ENCODE measurements at places on chromosomes 6 and 20. TPM values are rescaled to one million over a fixed set of nuclear protein-coding genes. Genes with fewer than 3 reads are reported as not detected.
A peak's percentile ranks its signal among the peaks of the same experiment; 100 is the strongest.

DNA sequence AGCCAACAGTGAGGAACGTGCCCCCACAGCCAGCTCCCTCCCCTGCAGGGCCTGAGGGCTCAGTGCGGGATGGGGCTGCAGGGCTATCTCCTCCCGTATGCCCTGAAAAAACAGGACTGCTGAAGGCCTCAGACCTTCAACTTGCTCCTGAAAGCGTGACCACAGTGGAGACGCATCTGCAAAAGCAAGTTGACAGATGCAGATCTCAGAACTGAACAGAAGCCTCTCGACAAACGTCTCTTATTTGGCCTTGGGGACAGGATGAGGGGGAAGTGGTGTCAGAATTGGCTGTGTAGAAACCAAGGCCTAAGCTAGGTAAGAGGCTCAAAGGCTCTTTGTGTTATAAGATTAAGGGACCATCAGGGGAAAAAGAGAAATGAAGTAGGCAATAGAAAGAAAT is 120.7 kb upstream of the SLC22A23 start:
- DNase-seq: no peak
- H3K4me1 ChIP-seq: no peaks in the 10 kb centered on the region
- no peak overlapping the region for H3K27ac ChIP-seq
- no peaks in the 10 kb centered on the region for H3K36me3 ChIP-seq
- no peak overlapping the region for H3K4me3 ChIP-seq

DNA sequence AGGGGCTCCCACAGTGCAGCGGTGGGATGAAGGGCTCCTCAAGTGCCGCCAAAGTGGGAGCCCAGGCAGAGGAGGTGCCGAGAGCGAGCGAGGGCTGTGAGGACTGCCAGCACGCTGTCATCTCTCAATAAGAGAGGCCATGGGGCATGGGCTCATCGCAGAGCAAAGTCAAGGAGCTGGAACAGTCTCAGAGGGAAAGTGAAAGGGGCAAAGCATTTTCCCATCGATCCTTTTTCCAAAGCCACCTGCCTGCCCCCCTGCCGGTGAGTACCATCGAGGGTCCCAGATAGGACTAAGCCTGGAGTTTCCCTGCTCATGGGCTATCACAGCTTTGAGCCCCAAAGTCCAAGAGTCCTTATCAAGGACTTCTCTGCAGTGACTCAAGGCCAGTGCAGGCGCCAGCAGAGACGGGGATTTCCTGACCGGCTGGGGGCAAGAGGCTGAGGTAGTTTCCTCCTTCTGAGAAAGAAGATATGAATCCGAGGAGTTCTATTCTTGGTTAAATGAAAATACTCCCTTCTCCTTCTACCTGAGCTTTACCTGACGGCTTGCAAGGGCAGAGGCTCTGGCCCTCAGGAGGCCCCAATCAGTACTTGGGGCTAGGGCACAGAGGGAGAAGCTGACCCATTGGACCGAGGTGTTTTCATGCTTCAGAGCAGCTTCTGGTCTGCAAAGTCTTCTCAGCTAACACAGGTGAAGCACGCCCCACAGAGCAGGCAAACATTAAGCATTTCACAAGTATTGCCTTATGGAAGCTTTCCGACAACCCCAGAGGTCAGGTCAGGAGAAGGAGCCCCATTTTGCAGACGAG is 22.6 kb downstream of the ETV7 start:
- DNase-seq: peak; percentile 28
- no peaks in the 10 kb centered on the region for H3K27me3 ChIP-seq
- no peak overlapping the region for H3K27ac ChIP-seq
- no peak overlapping the region for H3K4me3 ChIP-seq
- no peaks in the 10 kb centered on the region for H3K36me3 ChIP-seq

DNA sequence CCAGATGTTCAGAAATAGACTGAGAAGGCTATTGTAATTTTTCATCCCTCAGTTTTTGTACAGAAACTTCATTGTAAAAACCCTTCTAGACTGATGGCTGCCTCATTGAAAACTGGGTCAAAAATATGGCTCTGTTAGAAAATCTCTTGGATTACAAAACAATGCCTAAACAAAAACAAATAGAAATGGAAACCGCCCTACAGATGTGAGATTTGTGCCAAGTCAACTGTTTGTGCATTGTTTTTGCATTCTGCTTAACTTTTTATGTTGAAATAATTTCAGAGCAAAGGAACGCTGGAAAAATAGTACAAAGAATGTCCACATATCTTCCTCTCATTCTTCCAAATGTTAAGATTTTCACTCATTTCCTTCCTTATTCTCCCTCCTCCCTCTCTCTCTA is 425.1 kb downstream of the FOXA2 start:
- DNase-seq: no peak
- H3K4me1 ChIP-seq: no peaks in the 10 kb centered on the region
- H3K27ac ChIP-seq: no peak overlapping the region
- H3K36me3 ChIP-seq: no peaks in the 10 kb centered on the region

- no peak overlapping the region for H3K27ac ChIP-seq
- H3K36me3 ChIP-seq: no peaks in the 10 kb centered on the region
- no peak overlapping the region for H3K4me3 ChIP-seq
- H3K27me3 ChIP-seq: no peaks in the 10 kb centered on the region
Measured at GRCh38 chr6:63649847-63650265, 14.3 kb downstream of the PHF3 start.

DNA sequence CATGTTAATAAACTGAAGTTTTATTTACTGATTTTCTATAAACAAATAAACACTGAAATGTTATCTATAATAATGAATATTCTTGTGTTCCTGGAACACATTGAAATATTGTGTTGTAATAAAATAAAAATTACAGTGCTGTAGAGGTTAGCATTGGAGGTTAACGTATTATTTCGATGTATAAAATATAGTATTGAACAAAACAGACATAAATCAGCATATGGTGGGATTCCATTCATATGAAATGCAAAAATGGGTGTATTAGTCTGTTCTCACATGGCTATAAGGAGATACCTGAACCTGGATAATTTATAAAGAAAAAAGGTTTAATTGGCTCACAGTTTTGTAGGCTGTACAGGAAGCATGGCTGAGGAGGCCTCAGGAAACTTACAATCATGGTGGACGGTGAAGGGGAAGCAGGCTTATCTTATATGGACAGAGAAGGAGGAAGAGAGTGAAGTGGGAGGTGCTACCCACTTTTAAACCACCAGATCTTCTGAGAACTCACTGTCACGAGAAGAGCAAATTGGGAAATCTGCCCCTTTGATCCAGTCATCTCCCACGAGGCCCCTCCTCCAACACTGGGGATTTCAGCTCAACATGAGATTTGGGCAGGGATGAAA is 24.6 kb upstream of the BMP6 start:
- no peak overlapping the region for H3K27ac ChIP-seq
- no peak for DNase-seq
- H3K4me3 ChIP-seq: no peak overlapping the region
- no peaks in the 10 kb centered on the region for H3K27me3 ChIP-seq
- no peaks in the 10 kb centered on the region for H3K36me3 ChIP-seq

- DNase-seq: no peak
- H3K27ac ChIP-seq: no peak overlapping the region
- peaks cover 1% of the 10 kb centered on the region for H3K4me1 ChIP-seq
- no peak overlapping the region for H3K4me3 ChIP-seq
Measured at GRCh38 chr6:157867981-157868380, 44.9 kb downstream of the SNX9 start.

DNA sequence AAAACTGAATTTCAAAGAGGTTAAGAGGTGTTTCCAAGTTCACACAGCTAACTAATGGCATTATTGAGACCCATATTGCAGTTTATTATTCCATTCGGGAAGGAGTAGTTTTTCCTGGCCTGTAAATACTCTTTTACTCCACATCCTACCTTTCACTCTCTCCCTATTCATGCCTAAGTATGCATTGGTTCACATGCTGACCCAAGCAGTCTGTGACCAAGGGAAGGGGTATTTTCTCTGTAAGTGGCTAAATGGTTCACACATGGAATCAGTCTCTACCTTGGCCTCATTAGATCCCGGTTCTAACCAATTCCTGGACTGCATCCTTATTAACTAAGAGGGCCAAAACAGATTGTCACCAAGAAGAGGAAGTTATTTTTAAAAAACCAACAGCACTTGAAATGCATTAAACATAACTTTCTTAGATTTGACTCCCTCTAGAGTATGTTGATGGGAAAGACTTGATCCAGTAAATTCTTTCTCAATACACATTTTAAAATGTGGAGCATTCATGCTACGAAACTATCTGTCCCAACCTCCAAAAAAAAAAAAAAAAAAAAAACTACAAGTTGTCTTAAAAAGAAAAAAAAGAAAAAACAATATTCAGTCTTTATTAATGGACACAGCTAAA is 17.8 kb upstream of the RSPO3 start:
- no peak for DNase-seq
- no peaks in the 10 kb centered on the region for H3K36me3 ChIP-seq
- no peaks in the 10 kb centered on the region for H3K4me1 ChIP-seq
- no peaks in the 10 kb centered on the region for H3K27me3 ChIP-seq

- H3K36me3 ChIP-seq: no peaks in the 10 kb centered on the region
- no peak overlapping the region for H3K27ac ChIP-seq
- no peak overlapping the region for H3K4me3 ChIP-seq
- H3K27me3 ChIP-seq: no peaks in the 10 kb centered on the region
Measured at GRCh38 chr6:151904631-151905030, 97.1 kb downstream of the ESR1 start.

DNA sequence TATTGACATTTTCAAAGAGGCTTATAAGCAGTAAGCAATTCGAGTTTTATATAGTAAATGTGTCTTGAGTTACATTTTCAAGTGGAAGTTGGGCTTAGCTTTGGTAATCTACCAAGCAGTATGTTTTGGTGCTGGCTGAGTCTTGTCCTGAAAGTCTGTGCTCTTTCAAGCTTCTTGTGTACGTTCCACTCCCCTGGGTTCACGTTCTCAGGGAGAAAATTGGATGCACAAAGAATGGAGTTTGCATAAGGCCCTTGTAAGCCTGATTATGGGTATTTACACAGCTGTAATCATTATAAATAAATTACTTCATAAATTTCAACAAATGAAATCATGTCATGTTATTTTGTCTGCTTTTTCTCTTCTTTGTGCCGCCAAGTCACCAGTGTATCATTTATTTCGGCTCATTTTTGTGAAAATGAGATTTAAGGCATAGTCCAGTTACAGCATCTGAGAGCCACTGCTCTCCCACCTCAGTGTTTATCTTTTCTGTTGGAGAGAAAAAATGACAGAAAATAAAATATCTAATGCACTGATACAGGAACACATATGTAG is 262.5 kb downstream of the BTBD3 start:
- no peak overlapping the region for H3K4me3 ChIP-seq
- no peak overlapping the region for H3K27ac ChIP-seq
- no peaks in the 10 kb centered on the region for H3K36me3 ChIP-seq

- no peak overlapping the region for H3K4me3 ChIP-seq
- no peak for DNase-seq
- H3K27ac ChIP-seq: no peak overlapping the region
Measured at GRCh38 chr20:19893356-19893755, 123.8 kb upstream of the NAA20 start.

DNA sequence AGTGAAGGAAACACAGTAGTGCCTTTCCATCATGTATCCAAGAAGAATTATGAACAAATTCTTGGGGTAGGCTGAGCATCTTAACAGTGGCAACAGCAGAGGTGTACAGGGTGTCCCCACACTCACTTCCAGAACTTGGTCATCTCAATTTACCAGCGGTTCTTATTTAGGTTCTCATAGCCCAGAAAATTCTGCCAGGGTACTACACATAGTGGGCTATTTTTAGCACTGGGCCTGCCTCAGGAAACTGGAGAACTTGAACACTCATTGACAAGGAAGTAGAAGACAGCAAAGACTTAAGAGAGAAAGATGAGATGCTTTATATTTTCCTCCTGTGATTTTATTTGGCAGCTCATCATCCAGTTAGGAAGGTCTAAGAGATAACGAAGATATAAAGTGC is 71.8 kb upstream of the PHIP start:
- H3K27ac ChIP-seq: no peak overlapping the region
- H3K27me3 ChIP-seq: no peaks in the 10 kb centered on the region
- H3K4me3 ChIP-seq: no peak overlapping the region
- no peaks in the 10 kb centered on the region for H3K4me1 ChIP-seq
- H3K36me3 ChIP-seq: no peaks in the 10 kb centered on the region

GRCh38 chr20:4722993-4723392 is 1.3 kb downstream of the PRND start:
- H3K4me3 ChIP-seq: no peak overlapping the region
- no peaks in the 10 kb centered on the region for H3K36me3 ChIP-seq
- no peak overlapping the region for H3K27ac ChIP-seq
- H3K27me3 ChIP-seq: no peaks in the 10 kb centered on the region
- DNase-seq: no peak
- peaks cover 11% of the 10 kb centered on the region for H3K4me1 ChIP-seq

GRCh38 chr6:36673882-36674281 is 4.6 kb upstream of the CDKN1A start:
- H3K4me3 ChIP-seq: no peak overlapping the region
- DNase-seq: no peak
- H3K36me3 ChIP-seq: no peaks in the 10 kb centered on the region
- H3K27ac ChIP-seq: no peak overlapping the region
- no peaks in the 10 kb centered on the region for H3K27me3 ChIP-seq

DNA sequence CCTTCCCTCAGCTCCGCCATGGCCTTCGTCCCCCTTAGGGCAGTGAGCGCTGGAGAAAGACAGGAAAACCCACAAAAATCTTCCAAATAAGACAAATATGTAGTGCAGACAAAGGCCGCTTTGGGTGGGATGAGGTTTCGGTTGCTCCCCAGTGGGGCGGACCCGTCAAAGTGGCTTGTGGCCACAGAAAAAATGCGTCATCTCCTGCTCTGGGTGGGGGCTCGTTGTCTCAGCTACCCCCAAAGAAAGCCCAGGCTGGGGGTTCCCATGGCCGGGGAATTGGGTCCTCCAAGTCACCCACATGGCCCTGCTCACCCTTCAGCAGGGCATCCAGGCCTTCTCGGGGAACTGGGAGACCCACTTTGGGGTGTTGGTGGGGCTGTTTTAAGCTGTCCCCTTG is 21.9 kb upstream of the SCUBE3 start:
- no peaks in the 10 kb centered on the region for H3K27me3 ChIP-seq
- no peak for DNase-seq
- H3K36me3 ChIP-seq: no peaks in the 10 kb centered on the region

DNA sequence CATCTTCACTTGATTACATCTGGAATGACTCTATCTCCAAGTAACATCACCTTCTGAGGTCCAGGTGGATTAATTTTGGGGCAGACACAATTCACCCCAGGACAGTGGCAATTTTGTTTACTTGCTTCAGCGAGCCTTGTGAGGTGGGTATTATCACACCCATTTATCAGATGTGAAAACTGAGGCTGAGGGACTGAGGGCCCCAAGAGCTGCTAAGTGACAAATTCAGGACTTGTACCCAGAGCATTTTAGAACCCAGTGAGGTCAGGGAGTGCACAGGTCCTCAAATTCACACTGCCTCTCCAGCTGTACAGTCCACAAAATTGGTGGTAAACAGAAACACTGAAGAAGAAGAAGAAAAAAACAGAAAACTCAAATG is 125.2 kb upstream of the PMEPA1 start:
- no peaks in the 10 kb centered on the region for H3K36me3 ChIP-seq
- no peak overlapping the region for H3K27ac ChIP-seq
- no peaks in the 10 kb centered on the region for H3K4me1 ChIP-seq
- no peak for DNase-seq
- H3K4me3 ChIP-seq: no peak overlapping the region

GRCh38 chr20:40325006-40325568 is 363.9 kb downstream of the MAFB start:
- H3K4me3 ChIP-seq: no peak overlapping the region
- DNase-seq: no peak
- H3K27me3 ChIP-seq: no peaks in the 10 kb centered on the region
- no peaks in the 10 kb centered on the region for H3K36me3 ChIP-seq
- H3K27ac ChIP-seq: no peak overlapping the region

The TRMT11 gene
- total RNA-seq: 26.5 TPM

The NEDD9 gene
- 22.8 TPM for total RNA-seq

The CCR6 gene
- total RNA-seq: not detected

The TGM3 gene
- not detected for total RNA-seq

The GCNT2 gene
- total RNA-seq: 7.6 TPM

The KHDC1 gene
- 3.0 TPM for total RNA-seq

The ADGRF1 gene
- not detected for total RNA-seq

The SPDEF gene
- total RNA-seq: not detected

The SLC16A10 gene
- total RNA-seq: 59.4 TPM

The DNAH8 gene
- total RNA-seq: not detected

Measured in body of pancreas (tissue), 4 donors.